Camera-type eye (tissue), 1 donor: ENCODE measurements at places on chromosomes 5 and 9. TPM values are rescaled to one million over a fixed set of nuclear protein-coding genes. Genes with fewer than 3 reads are reported as not detected.

Gene PRDM9
- total RNA-seq = not detected

Gene NEUROG1
- 5.9 TPM for total RNA-seq

Gene RGS14
- 5.1 TPM for total RNA-seq

Gene FAM151B
- 12.6 TPM for total RNA-seq

Gene GRIA1
- 49.4 TPM for total RNA-seq

Gene ARRDC1
- total RNA-seq = 27.5 TPM

Gene NFX1
- 41.0 TPM for total RNA-seq

Gene C9orf50
- 0.71 TPM for total RNA-seq

Gene LIFR
- total RNA-seq = 60.8 TPM

Gene PCDHGB1
- total RNA-seq = 10.9 TPM

Gene CDKN2A
- 0.82 TPM for total RNA-seq

Gene HDHD3
- total RNA-seq = 27.8 TPM

Gene C5orf63
- 9.1 TPM for total RNA-seq

Gene PRUNE2
- total RNA-seq = 95.8 TPM

Gene EPB41L4A
- total RNA-seq = 39.2 TPM

Gene DMGDH
- total RNA-seq = 3.5 TPM

Gene LMNB1
- total RNA-seq = 106 TPM

Gene NUDT2
- 20.2 TPM for total RNA-seq

Gene GABRA1
- 16.5 TPM for total RNA-seq

Gene EMB
- total RNA-seq = 17.9 TPM

Gene STKLD1
- total RNA-seq = 1.3 TPM

Gene IFNK
- total RNA-seq = not detected

Gene ARID3C
- not detected for total RNA-seq

Gene ANKRD18A
- 4.6 TPM for total RNA-seq

Gene ST6GALNAC6
- total RNA-seq = 22.2 TPM

Gene CARTPT
- not detected for total RNA-seq

Gene CCDC180
- total RNA-seq = 19.9 TPM

Gene CDK5RAP2
- total RNA-seq = 70.0 TPM

Gene ZNF367
- 15.4 TPM for total RNA-seq

Gene NR2F1
- total RNA-seq = 82.4 TPM

Gene RLN1
- 0.82 TPM for total RNA-seq

Gene PRRT1B
- not detected for total RNA-seq

Gene GARIN3
- total RNA-seq = not detected

Gene TRIM14
- 4.4 TPM for total RNA-seq

Gene PCDHB14
- total RNA-seq = 13.5 TPM

Gene PCDH1
- 23.0 TPM for total RNA-seq

Gene BAAT
- 0.22 TPM for total RNA-seq

Gene PPWD1
- total RNA-seq = 93.2 TPM

Gene LOX
- total RNA-seq = 85.4 TPM

Gene ABCA1
- total RNA-seq = 64.8 TPM

Gene TRIM7
- total RNA-seq = 1.1 TPM

Gene PCDHGB2
- 14.6 TPM for total RNA-seq

Gene CDX1
- not detected for total RNA-seq

Gene GLDC
- 18.4 TPM for total RNA-seq

Gene CDC25C
- 3.8 TPM for total RNA-seq

Gene ANXA1
- total RNA-seq = 153 TPM

Gene SMIM33
- total RNA-seq = not detected

Gene LMX1B
- total RNA-seq = 12.9 TPM

Gene DOK3
- total RNA-seq = 4.8 TPM

Gene CAMK2A
- 3.8 TPM for total RNA-seq

Gene NUTM2G
- total RNA-seq = not detected

Gene BHMT
- 9.3 TPM for total RNA-seq

Gene TBC1D9B
- 62.9 TPM for total RNA-seq

Gene PCDHGB4
- 20.7 TPM for total RNA-seq

Gene PLAC8L1
- total RNA-seq = not detected

Gene INSL6
- not detected for total RNA-seq
